ENCODE measurements at places on chromosomes 7 and 10.

- DNase-seq, result no peak
Measured at GRCh38 chr7:26664735-26665416, 199.5 kb downstream of the SKAP2 start.

DNA sequence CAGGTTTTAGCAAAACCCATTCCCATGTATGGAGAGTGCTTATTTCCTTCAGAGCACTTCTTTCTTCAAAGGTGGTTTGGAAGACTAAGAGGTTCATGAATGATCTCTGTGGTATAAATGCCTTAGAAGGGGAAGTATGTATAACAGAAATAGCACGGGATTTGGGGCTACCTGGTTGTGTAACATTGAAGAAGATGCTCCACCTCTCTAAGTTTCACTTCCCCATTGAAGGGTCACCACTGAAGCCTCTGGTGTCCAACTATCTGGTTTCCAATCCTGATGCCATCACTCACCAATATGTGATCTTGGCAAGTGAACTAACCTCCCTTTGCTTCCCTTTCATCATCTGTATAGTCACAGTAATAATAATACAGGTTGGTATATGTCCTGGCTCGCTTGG is 37.2 kb downstream of the CYCS start:
- DNase-seq, result no peak

DNA sequence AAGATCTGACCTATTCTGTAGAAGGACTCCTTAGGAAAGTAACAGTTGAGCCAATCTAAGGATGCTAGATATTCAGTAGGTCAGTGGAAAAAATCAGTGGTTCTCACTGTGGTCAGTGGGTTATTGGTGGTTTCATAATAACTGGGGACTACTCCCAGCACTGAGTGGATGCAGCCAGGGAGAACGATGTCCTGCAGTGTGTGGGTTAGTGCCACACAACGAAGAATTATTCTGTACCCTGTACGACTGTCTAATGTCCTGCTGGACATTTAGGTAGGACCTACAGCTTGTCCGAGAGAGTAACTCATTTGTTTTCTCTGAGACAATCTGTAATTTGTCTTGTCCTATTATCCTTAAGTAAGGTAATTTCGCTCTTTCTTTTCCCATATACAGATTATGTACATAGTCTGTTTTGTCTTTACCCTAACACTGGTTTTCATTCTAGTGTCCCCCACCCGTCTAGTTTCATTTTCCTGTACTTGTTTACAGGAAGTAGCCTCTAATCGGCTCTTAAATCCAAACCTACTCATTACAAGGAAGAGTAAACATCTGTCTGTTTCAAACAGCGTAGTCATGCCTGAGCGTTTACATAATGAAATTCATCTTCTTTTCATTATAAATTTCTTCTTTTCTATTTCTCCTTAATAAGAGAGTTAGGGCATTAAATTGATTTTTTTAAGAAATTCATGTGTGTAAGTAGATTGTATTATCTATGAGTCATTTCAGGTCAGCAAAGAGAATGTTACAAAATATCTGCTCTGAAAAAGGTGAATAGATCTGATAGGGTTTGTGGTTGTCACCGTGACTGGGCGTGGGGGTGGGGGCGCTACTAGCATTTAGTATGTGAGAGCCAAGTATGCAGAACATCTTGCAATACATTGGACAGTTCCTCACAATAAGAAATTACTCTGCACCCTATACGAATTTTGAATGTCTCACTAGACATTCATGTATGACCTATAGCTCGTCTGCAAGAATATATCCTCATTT is 8.3 kb upstream of the ZC3HAV1L start:
- DNase-seq, result peak; percentile 4

- DNase-seq, result no peak
Measured at GRCh38 chr7:48419401-48419800, 248.1 kb downstream of the ABCA13 start.

DNA sequence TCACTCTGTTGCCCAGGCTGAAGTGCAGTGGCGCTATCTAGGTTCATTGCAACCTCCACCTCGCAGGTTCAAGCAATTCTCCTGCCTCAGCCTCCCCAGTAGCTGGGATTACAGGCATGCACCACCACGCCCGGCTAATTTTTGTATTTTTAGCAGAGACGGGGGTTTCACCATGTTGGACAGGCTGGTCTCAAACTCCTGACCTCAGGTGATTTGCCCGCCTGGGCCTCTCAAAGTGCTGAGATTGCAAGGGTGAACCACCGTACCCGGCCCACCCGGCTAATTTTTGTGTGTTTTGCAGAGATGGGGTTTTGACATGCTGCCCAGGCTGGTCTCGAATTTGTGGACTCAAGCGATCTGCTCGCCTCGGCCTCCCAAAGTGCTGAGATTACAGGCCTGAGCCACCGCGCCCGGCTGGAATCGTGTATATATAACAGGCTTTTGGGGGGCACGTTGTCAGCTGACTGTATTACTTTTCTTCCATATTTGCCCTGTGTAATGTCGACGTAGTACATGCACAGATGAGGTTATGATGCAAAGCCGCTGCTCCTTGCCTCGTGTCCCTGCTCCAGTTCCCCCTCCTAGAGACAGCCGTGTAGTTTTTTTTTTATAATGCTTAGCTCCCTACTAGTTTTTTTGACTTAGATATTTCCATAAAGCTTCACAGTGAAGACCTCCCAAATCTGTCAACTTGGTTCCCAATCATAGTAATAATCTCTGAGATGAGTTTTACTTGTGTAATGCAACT is 883 bp upstream of the TRA2A start:
- DNase-seq, result no peak

GRCh38 chr7:123748171-123748733 is 551 bp downstream of the WASL start:
- peak; percentile 7 for DNase-seq

DNA sequence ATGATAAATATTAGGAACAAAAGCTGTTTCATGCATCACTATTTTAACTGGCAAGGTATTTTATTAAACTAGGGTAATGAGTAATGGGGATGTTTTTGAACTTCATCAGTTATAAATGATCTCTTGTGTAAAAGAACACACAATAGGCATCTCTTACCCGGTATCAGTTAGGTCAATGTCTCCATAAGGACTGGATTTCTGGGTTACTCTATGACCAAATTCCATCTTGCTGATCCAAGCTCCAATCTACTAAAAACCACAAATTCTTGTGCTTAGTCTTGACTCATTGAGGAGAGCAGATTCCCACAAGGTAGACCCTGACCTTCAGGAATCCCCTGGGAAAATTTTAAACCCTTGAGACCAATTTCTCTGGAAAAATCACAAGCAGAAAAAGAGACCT is 1167.7 kb downstream of the XPNPEP1 start:
- DNase-seq, result no peak

- DNase-seq, result no peak
Measured at GRCh38 chr7:135074096-135074495, 73.8 kb upstream of the TMEM140 start.

- no peak for DNase-seq
Measured at GRCh38 chr7:28067171-28067570, 113.4 kb downstream of the JAZF1 start.

GRCh38 chr7:30931161-30931928 is 19.7 kb downstream of the AQP1 start:
- no peak for DNase-seq

DNA sequence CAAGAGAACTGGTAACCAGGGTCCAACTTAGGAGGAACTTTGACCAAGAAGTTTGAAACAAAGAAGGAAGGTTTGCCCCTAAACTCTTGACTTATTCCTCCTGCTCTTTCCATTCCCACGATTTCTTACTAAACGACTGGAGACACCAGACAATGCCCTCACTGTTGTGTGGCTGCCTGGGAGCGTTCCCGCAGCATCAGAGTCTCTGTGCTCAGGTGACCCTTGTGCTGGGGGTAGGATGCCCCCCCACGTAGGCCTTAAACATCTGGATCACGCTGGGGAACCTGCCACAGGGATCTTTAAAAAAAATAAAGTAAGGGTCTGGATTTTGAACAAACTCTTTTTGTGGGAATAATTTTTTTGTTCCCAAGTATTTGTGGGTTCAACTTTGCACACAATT is 30.1 kb upstream of the CTBP2 start:
- DNase-seq, result no peak

DNA sequence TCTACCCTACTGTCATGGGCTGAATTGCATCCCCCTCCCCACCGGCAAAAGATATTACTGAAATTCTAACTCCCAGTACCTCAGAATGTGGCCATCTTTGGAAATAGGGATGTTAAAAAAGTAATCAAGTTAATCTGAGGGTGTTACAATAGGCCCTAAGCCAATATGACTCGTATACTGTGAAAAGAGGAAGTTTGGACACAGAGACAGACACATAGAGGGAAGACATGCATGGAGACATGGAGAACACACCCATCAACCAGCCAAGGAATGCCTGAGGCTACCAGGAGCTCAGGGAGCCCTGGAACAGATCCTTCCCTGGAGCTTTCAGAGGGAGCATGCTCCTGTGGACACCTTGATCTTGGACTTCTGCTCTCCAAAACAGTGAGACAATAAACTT is 138.2 kb upstream of the ADO start:
- DNase-seq, result no peak

Measured in NCI-H1436 (cell line).